ENCODE measurements at places on chromosomes 7 and 10. TPM values are rescaled to one million over a fixed set of nuclear protein-coding genes. Genes with fewer than 3 reads are reported as not detected.

GRCh38 chr7:129341212-129341611 is 93.0 kb upstream of the STRIP2 start:
- H3K27ac ChIP-seq, result no peak overlapping the region
- no peaks in the 10 kb centered on the region for H3K36me3 ChIP-seq

DNA sequence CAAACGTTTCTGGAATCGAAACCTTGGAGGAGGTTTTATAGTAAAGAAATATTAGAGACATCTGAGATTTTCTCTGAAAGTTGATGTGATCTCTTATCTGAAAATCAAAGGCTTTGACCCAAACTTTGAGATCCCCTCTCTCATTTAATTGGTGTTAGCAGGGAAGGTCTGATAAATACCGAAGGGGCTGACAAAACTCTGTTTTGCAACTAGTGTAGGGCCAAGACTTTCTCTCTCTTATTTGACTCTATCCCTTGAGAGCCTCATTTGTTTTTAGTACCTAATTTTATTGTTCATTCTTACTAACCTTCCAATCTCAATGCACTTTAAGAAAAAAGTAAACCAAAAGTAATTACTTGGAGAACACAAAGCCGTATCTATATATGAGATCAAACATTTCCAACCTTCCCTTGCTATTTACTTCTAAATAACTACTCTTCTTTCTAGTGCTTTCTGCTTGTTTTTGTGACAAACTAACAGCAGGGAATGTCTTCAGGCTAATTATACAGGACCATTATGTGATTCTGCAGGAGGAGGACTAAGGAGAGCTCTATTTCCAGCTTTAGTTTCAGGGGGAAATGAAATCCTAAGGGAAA is 33.4 kb upstream of the NPVF start:
- no peaks in the 10 kb centered on the region for H3K36me3 ChIP-seq
- H3K27ac ChIP-seq, result no peak overlapping the region
- H3K4me1 ChIP-seq, result no peaks in the 10 kb centered on the region

- no peak for DNase-seq
- no peaks in the 10 kb centered on the region for H3K27me3 ChIP-seq
- H3K27ac ChIP-seq, result no peak overlapping the region
- H3K4me1 ChIP-seq, result no peaks in the 10 kb centered on the region
- no peak overlapping the region for H3K4me3 ChIP-seq
- no peaks in the 10 kb centered on the region for H3K36me3 ChIP-seq
Measured at GRCh38 chr10:14016931-14017333, 313.8 kb downstream of the FRMD4A start.

GRCh38 chr10:12588091-12588860 is 238.9 kb downstream of the CAMK1D start:
- H3K36me3 ChIP-seq, result no peaks in the 10 kb centered on the region
- no peak overlapping the region for H3K4me3 ChIP-seq
- no peaks in the 10 kb centered on the region for H3K4me1 ChIP-seq
- no peak overlapping the region for H3K27ac ChIP-seq

DNA sequence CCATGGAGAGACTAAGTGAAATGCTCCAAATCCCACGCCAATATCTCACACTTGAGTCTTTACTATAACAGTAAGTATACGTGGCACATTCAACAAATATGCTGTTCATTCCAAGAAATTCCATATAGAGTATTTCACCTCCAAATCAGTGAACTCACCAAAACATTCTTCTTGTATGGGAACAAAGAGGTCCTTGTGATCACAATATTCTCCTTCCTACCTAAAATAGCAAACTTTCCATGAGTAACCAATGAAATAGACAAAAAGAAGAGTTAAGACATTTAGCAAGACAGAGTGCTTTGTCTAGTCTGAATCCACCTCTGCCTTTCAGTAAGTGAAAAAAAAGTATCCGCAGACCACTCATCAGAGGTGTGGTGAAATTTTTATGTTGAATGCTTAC is 77.3 kb upstream of the NXPH1 start:
- H3K27me3 ChIP-seq, result no peaks in the 10 kb centered on the region
- H3K27ac ChIP-seq, result no peak overlapping the region
- no peak for DNase-seq
- H3K4me1 ChIP-seq, result no peaks in the 10 kb centered on the region
- no peaks in the 10 kb centered on the region for H3K36me3 ChIP-seq
- H3K4me3 ChIP-seq, result no peak overlapping the region

Gene HOXA7
- 0.49 TPM for polyA plus RNA-seq
